COLO829 (cell line): ENCODE measurements at places on chromosomes 2 and 18.
A peak's percentile ranks its signal among the peaks of the same experiment; 100 is the strongest.

- DNase-seq: no peak
Measured at GRCh38 chr2:217515615-217516309, 487.0 kb downstream of the TNS1 start.

GRCh38 chr18:49499046-49499637, 12.1 kb upstream of the C18orf32 start:
- no peak for DNase-seq

- no peak for DNase-seq
Measured at GRCh38 chr2:237627441-237628246, at the start of gene LRRFIP1. LRRFIP1 (plus strand) TSS chr2:237627587; CDS start chr2:237627645, 58 bp downstream.

DNA sequence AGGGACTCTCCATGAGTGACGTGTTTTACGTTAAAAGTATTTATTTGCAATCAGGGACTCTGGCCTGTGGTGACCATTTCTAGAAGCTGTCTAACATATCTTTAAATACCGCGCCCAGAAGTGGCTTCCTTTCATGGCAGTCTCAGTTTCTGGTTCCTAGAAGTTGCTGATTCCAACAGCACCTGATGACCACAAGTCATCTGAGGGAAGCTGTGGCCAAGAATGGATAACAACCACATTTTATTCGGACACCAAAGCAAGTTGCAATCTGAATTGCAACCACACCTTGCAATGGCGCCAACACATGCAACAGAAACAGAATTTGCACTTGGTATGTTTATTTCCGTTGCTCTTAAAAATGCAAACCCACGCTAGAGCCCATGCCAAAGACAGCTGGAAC, 33.1 kb downstream of the MEX3C start:
- DNase-seq: peak; percentile 4

- no peak for DNase-seq
Measured at GRCh38 chr2:97067279-97068004, 27.2 kb downstream of the FAHD2B start.

- no peak for DNase-seq
Measured at GRCh38 chr18:55878224-55878623, 290.2 kb upstream of the TCF4 start.

- DNase-seq: peak; percentile 33
Measured at GRCh38 chr2:240911641-240912265, 5.6 kb downstream of the CROCC2 start.

DNA sequence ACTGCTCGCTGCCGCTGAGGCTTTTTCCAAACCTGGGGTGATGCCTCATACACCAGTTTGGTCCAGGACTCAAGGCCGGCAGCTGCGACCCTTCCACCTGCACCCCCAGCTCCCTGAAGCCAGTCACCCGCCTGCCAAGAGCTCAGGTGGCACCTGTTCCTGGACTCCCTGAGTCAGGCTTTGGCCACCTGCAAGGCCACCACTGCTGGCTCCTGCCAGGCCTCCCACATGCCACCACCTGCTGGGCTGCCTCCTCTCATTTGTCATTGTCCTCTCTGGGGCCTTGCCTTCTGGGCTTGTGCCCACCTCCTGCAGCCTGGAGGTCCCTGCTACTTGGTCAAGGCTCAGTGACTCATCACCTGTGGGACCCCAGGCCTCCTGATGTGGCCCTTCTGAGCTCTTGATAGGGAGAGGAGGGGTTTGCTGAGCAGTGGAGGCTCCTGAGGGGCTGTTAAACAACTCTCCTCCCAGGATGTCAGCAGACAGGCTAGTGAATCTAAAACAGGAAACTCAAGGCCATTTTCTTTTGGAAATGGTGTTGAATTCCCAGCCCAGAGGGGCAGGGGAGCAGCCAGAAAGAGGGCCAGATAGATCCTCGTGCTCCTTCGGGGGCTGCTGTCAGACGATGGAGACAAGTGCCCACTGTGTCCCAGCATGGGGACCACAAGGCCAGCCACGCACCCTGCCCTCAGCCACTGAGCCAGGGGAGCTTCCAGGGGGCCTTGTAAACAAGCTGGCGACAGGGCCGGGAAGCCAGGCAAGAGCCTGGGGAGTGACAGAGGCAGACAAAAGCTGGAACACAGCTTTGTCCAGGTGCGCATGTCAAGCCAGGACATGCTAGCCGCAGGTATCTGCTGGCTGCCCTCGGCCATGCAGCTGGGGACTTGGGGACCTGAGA, 416.8 kb downstream of the LRATD1 start:
- no peak for DNase-seq
